Right ventricle myocardium superior (tissue), 1 donor: ENCODE measurements at places on chromosomes 6 and 20. TPM values are rescaled to one million over a fixed set of nuclear protein-coding genes. Genes with fewer than 3 reads are reported as not detected.

- DNase-seq = no peak
Measured at GRCh38 chr6:34912715-34913464, 23.8 kb downstream of the ANKS1A start.

DNA sequence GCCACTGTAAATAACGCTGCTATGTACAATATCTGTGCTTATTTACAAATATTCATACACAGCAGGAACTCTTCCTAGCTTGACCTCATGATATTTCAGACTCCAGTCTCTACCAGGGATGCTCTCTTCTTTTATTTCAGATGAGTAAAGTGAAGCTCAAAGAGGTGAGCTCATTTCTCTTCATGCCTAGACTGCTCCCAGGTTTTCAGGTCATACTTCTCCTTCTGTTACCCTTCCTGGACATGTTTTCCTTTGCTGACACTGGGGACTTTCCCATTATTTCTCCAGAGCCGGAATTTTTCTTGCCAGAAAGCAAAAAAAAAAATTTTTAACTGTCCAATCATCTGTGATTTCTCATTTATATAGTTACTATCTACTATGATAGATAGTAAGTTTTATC lies 147.2 kb upstream of the DST start:
- DNase-seq = no peak

- no peak for DNase-seq
Measured at GRCh38 chr20:20677186-20677585, 35.3 kb downstream of the RALGAPA2 start.

DNA sequence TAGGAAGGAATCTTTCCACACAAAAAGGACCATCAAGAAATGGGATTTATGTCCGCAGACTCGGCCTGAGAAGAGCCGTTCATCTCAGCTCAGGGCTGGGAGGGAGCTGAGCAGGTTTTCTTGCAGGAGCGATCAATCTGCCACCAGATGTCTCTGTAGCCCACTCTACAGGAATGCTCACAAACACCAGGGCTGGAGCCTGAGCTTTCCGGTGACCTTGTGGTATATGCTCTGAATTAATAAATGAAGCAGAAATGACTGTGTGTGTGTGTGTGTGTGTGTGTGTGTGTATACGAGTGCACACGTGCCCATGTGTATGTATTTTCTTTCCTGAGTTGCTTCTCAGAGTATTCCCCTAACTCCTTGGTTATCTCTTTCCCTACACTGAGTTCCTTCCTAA lies 12.0 kb downstream of the CD83 start:
- peak; percentile 45 for DNase-seq

GRCh38 chr6:157531986-157532365 lies 151.0 kb downstream of the ZDHHC14 start:
- DNase-seq = no peak

DNA sequence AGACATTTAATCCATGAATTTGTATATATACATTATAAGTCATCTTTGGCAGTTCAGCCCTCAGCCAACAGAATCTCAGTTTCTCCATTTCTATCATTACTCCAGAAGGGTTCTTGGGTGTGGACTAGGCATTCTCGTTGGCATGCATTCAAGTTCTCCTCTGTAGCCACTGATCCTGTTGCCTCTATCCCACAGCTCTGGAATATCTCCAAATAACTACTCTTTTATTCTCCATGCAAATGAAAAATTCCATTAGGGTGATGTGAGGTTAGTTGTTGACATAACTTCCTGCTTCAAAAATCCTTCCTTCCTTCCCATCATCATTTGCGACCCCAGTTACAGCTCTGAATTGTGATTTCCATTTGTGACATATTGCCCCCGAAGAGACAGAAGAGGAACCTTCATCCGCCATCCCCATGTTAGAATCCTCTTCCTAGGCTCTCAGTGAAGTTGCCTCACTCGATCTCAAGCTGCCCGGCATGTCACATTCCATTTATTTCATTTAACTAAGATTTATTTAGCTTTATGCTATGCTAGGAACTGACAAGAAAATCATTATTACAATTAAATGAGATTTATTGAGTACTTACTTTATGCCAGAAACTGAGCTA lies 93.7 kb upstream of the EDN1 start:
- no peak for DNase-seq

- DNase-seq = no peak
Measured at GRCh38 chr6:170033666-170034065, 257.2 kb downstream of the DLL1 start.

GRCh38 chr6:14288910-14289309 lies 171.3 kb downstream of the CD83 start:
- no peak for DNase-seq

- DNase-seq = no peak
Measured at GRCh38 chr6:70707893-70708292, 40.2 kb downstream of the SMAP1 start.

Gene SCGN
- 1.2 TPM for total RNA-seq

GRCh38 chr6:34246563-34247391 lies 2.0 kb downstream of the SMIM29 start:
- no peak for DNase-seq

DNA sequence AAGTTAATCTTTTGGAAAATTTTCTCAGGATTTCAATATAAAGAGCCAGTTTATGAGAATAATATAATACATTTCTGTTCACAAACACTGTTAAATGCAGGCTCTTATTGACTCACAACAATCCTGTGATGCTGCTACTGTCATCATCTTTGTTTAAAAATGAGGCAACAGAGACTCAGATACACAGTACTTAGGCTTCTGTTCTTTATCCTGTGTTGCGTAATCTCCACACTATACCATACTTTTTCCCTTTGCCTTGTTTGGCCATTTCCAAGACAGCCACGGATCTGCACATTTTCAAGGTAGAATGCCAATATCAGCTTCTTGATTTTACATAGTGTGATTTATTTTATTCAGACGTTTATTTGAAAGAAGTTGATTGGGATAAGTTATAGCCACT lies 699.0 kb upstream of the CITED2 start:
- DNase-seq = no peak

DNA sequence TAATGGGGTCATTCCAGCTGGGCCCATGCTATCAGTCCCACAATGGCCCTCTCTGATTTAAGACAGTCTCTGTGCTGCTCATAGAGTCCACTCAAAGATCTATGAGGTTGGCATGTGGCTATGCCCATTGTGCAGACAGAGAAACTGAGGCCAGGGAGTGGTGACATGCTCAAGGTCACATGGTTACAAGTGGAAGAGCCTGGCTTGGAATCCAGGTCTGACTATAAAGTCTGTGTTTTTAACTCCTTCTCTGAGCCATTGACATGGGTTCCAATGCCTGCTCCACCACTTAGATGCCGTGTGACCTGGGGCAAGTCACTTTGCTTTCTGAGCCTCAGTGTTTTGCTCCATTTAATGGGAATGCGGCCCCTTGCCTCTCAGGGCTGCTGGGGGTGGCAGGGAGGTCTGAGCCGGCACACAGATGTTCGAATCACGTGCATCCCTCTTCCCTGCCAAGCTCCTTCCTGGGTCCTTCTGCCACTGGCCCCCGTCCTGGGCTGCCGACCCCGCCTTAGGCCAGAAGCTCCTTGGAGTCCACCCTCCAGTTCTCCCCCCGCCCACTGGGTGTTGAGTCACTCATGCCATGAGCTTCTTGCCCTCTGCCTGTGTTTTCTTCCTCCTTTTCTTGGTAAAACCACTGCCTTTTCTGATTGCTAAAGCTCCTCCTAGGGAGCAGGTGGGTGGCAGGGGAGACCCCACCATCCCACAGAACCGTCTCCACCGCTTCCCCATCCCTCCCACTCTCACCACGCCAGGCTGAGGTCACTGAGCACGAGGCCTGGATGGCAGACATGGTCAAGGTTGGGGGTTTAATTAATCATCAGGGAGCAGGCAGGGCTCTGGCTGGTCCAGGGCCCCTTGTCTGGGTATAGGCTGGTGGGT lies 35.7 kb downstream of the CEBPB start:
- DNase-seq = peak; percentile 70

DNA sequence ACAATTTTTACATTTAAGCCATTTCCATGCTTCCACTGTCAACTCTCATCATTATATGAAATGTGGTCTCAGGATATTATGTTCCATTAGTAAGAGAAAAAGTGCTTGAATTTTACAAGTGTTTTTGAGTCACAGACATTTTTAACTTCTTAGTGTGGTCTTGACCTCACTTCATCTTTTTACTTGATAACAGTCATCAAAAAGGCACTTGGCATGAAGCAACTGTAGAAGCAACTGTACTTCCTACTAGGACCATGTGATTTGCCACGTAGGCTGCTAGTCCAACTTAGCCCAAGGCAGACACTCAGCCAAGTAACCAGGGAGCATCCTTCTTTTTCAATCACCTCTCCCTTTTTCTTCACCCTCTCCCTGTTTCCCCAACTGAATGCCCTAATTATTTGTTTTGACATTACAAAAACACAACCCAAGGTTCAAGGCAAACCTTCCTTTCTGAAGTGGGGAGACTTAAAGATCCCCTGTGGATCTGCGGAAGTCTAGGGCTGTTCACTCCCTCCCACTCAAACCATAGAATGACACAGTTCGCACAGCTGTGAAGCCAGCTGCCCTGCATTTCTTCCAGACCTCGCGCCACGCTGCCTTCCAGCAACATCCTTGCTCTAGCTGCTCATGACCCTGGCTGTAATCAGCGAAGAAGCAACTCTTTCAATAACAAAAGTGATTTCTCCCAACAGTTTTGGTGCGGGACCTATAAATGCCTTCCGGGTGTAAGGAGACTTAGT lies 45.0 kb downstream of the PHACTR1 start:
- DNase-seq = no peak

- no peak for DNase-seq
Measured at GRCh38 chr6:16078064-16078463, 50.8 kb upstream of the MYLIP start.

DNA sequence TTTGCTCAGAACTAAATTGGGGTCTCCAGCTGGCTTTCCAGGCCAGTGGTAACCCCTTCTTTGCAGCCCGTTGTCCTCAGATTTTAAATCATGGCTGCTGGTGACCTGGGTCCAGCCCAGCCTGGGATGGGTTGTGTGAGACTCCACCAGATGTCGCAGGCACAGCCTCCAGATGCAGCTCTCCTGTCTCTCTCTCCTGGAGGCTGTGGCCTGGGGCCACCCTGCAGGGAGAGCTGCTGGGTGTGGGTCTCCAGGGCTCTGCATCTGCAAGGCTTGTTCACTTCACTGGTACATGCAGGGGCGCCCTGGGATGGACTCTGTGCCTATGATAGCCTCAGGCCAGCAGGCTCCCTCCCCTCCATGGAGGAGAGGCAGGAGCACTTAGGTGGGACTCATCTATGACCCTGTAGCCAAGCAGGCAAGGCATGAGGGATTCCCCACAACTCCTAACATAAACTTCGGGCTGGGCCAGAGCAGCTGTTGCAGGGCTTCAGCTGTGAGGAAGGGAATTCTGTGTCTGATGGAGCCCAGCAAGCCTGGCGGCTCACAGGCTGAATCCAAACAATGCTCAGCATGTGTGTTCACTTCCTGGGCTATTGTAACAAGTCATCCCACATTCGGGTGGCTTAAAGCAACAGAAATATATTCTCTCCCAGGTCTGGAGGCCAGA lies 94.7 kb upstream of the NXT1 start:
- DNase-seq = no peak

DNA sequence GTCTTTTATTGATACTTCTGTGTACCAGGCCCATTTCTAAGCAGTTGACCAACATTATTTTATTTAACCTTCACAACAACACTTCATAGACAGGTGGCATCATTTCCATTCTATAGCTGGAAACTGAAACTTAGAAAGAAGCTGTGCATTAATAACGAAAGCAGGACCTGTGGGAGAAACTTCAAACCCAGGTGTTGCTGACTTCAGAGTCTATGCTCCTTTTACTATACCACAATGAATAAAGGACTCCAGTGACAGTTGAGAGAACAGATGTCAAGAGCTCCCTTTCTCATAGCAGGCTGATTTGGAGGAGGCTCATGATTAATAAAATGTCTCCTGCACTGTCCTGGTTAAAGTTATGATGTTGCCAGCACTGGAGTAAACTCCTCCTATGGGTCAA lies 56.6 kb upstream of the POU3F2 start:
- no peak for DNase-seq

Gene MAP1LC3A
- 107 TPM for total RNA-seq

DNA sequence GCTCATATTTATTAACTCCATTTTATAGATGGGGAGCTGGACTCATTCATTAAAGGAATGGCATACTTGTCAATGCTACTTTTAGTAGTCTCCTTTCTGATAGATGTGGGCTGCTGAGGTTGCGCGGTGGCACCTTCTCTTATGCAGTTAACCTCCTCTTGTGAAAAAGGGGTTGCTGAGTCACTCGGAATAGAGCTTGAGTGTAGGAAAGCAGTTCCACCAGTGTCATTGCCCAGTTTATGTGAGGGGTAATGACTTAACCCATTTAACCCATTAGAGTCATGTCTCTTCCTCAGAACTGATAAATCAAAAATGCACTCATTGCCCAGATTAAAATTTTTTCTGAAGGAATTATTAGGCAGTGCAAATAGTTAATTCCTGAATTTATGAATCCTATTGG lies 6.3 kb downstream of the MAPK14 start:
- DNase-seq = no peak

- DNase-seq = no peak
Measured at GRCh38 chr6:2695454-2696095, 55.1 kb downstream of the MYLK4 start.

GRCh38 chr20:50429412-50429811 lies 80.8 kb upstream of the PTPN1 start:
- DNase-seq = no peak

DNA sequence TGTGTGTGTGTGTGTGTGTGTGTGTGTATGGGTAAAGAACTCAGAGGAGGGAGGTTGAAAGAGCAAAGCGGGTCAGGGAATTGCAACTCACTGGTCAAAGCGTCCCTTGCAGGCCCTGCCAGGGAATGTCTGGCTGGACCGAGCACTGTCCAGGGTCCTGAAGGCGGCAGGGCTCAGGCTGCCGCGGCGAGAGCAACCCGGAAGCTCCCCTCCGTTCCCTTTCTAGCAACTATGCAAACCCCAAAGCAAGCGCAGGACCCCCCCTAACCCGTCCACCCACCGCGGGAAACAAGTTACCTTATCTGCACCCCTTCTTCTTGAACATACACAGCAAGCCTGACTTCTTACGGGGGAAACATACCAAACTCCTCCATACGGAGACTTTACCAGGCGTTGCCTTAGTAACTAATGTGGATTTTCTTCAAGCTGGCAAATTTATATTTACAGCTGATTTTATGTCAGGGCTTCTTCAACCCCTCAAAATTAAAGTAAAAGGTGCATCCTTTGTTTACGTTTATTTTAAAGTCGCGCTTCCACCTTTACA lies 538 bp upstream of the GRM1 start:
- peak; percentile 63 for DNase-seq

GRCh38 chr6:75620381-75621304 lies 19.0 kb downstream of the SENP6 start:
- DNase-seq = no peak

Gene BMP5
- total RNA-seq = 2.4 TPM

DNA sequence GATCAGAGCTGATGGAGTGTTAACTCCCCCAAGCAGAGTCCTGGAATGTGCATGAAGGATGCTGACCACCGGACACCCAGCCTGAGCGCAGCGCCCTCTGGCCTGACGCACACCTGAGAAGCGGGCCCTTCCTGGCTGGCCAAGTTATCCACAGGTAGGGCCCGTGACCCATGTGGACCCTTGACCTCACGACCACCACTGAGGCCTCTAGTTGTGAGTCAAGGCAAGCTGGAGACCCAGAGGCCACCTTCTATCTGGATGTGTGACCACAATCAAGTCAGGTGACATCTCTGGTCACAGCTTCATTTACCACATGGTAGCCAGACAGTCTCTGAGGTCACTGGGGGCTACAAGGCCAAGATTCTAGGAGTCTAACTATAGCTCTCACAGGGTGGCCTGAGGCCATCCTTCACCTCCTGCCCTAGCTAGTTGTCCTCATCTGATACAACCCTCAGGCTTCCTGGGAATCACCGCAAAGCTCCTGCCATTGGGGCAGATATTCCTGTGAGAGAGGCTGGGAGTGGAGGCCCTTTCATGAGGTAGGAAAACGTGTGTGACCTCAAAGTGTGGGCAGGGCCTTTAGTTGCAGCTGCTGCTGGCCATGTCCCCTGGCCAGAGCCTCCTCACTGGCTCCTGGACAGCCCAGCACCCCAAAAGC lies 53.1 kb downstream of the DSTN start:
- DNase-seq = no peak
